ENCODE measurements at places on chromosomes 7 and 10.
A peak's percentile ranks its signal among the peaks of the same experiment; 100 is the strongest.

GRCh38 chr10:97768322-97769315 lies 3.2 kb downstream of the SFRP5 start:
- no peak for DNase-seq

GRCh38 chr10:34241226-34242000 lies 573.7 kb downstream of the PARD3 start:
- DNase-seq = no peak

DNA sequence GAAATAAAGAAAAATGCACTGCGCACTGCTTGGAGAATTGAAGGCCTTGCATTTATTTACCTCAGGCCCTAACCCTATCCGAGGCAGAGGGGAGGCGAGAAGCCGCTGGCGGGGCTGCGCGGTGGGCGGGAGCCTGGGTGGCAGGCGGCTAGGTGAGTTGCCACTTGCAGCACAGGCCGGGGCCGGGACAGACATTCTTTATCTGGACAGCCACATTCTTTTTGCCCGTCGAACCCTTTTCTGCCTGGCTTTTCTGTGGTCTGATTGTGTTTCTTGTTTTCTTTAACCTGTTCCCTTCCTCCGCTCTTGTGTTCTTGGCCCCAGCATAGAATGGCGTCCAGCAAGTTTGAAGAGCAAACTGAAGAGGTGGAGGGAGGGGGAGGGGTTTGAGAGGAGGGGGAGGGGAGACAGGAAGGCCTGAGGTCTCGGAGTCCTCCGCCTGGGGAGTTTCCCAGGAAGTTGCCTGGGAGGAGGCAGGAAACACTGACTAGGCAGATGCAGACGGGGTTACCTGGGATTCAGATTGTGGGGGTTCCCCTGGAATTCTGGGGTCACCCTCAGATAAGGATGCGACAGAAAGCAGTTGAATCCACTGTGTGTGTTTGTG lies 5.1 kb downstream of the SHH start:
- no peak for DNase-seq

- no peak for DNase-seq
Measured at GRCh38 chr7:101113836-101114235, 13.1 kb upstream of the SERPINE1 start.

- DNase-seq = peak; percentile 52
Measured at GRCh38 chr7:2477447-2478398, 1.5 kb upstream of the GRIFIN start.

- DNase-seq = peak; percentile 1
Measured at GRCh38 chr7:114405427-114405826, 9.2 kb upstream of the FOXP2 start.

DNA sequence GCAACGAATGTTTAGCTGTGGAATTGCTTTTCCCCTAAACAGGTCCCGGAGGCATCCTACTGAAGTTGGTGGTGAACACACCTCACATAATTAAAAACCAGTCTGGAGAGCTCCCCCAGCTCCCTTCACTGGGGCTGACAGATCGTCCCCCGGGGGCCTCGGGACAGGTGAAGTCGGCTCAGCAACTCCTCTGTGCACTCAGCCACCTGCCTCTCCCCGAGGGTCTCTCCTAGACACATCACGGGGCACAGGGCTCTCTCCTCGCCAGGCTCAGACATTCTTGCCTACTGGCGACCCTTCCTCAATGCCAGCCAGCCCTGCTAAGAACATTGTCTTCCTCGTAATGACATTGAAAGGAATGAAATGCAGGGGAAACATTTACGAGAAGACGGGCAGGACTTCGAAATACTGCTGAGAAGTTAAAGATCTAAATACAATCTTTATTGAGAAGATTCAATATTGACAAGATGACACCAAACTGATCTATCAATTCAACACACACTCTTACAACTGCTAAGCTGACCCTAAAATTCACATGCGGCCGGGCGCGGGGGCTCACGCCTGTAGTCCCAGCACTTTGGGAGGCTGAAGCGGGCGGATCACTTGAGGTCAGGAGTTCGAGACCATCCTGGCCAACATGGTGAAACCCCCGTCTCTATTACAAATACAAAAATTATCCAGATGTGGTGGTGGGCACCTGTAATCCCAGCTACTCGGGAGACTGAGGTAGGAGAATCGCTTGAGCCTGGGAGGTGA lies 88.1 kb upstream of the DNAAF5 start:
- no peak for DNase-seq

- no peak for DNase-seq
Measured at GRCh38 chr7:148289630-148290029, 300.9 kb upstream of the C7orf33 start.

- no peak for DNase-seq
Measured at GRCh38 chr10:4199196-4199595, 414.2 kb upstream of the KLF6 start.

GRCh38 chr10:66931949-66932343 lies 6.1 kb downstream of the LRRTM3 start:
- no peak for DNase-seq

DNA sequence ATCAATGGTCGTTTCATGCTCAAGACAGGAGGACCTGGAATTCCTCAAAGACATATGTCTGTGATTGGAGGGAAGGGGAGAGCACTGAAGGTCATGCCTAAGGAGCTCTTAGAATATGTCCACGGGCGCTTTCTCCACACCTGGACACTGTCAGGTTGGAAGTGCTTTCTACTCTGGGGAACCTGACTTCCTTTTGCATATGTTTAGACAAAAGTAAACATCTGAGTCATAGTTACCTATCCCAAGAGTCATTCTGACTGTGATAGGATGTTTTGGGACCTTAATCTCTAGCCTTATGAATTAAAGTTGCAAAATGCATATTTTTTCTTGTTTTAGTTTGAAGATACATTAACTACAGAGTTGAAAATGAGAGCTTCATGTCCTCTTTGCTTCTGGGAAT lies 251.7 kb downstream of the KLF6 start:
- DNase-seq = no peak

DNA sequence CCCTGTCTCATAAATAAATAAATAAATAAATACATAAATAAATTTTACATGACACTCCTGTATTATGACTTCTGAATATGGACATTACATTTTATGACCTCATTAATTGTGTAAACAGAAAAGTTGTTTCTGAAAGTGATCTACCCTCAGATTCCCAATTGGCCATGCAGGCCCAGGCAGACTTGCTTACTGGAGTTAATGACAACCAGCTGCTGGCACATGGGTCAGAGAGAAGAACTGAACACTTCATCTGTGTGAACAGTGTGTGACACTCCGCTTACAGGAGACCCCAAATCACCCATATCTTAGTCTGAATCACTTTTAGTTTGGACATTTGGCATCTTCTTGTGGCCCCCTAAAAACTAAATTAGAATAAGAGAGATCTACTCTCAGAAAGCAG lies 31.4 kb downstream of the PARP12 start:
- DNase-seq = no peak

All from activated CD4-positive, alpha-beta T cell treated with anti-CD3 and anti-CD28 coated beads, Interleukin-2, amount 50 U/mL, for 16 hours (primary cell).